AG10803 (cell line): ENCODE measurements at places on chromosomes 6 and 20.
A peak's percentile ranks its signal among the peaks of the same experiment; 100 is the strongest.

DNA sequence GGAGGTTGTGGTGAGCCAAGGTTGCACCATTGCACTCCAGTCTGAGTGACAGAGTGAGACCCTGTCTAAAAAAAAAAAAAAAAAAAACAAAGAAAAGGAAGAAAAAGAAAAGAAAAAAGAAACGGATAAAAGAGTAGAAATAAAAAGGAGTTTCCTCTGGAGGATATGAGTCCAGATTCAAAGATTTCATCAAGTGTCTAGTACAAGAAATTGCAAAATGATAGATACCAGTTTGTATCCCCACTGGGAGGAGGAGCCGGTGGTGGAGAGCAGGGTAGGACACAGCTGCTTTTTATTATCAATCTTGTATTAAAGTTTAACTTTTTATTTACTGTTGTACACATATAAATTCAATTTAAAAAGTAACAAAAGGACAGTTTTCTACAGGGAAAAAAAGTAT lies 113.9 kb downstream of the BMP7 start:
- no peak for DNase-seq

- DNase-seq: peak; percentile 62
Measured at GRCh38 chr20:7627734-7628663, 312.3 kb downstream of the HAO1 start.

DNA sequence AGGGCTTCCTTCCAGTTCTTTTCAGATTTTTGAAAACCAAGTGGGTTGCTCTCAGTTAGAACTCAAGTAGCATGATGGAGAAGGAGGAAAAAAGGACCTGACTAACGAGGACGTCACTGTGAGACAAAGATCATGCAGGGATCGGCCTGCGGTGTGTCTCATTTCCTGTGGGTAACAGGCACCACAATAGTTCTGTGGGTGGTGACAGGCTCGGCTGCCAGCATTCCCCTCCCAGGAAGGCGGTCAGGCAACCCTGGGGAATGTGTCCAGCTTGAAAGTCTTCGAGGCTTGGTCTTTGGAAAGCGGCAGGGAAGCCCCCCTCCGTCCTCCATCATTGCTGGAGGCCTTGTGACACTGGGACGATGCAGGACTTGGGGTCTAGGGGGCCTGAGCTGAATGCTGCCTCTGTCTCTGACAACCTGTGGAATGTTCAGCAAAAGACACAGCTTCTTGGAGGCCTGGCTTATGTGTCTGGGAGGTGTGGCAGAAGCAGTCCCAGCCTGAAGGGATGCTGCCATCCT lies 121.0 kb downstream of the BCAS1 start:
- peak; percentile 94 for DNase-seq

DNA sequence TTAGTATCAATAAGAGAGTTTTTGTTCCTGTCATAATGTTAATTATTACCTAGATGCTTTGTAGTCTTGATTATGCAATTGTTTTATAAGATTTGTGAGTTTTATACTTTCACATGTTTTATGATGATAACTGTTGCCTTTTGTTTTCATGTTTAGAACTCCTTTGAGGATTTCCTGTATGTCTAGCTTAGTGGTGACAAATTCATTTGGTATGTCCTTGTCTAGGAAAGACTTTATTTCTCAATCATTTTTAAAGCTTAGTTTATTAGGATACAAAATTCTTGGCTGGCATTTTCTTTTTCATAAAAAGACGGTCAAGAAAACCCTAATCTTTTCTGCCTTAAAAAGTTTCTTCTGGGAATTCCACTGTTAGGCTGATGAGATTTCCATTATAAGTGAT lies 849.9 kb upstream of the EYS start:
- DNase-seq: no peak

GRCh38 chr20:18567739-18568091 lies 483 bp downstream of the SMIM26 start:
- no peak for DNase-seq

- DNase-seq: no peak
Measured at GRCh38 chr20:61042506-61043385, 209.3 kb upstream of the CDH4 start.

DNA sequence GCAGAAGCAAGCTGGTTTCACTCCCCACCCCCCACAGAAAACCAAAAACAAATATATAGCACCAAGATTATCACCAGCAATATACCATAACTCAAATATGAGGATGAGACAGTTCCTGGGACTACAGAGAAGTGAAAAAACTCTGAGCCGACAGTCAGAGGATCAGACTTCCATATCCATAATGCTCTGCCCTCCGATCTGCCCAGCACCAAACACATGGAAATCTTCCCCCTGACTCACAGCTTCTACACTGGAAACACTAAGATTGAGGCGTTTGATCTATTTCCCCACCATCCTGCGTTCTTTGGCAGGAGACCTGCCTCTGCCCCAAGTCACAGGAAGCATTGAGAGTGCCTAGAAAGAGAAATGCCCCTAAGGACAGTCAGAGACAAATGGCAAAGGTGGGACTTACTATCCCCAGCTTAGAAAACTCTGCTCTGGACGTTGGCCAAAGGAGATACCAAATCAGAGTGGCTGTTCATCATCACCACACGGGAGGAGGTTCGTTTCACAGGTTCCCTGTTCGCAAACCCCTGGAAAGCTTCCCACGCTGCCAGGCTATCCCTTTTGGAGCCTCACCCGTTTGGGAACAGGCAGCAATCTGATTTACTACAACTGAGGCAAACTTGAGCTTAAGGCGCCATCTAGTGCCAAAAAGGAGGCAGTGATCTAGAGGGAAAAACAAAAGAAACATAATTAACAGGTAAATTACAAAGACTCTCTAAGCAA lies 48.7 kb upstream of the SRSF6 start:
- peak; percentile 59 for DNase-seq

DNA sequence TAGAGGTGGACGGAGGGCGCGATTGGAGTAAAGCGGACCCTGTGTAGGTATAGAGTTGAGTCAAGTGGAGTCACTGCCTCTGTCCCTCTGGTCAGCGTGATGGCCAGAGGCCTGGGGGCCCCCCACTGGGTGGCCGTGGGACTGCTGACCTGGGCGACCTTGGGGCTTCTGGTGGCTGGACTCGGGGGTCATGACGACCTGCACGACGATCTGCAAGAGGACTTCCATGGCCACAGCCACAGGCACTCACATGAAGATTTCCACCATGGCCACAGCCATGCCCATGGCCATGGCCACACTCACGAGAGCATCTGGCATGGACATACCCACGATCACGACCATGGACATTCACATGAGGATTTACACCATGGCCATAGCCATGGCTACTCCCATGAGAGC lies 479 bp downstream of the SLC39A7 start:
- peak; percentile 14 for DNase-seq

DNA sequence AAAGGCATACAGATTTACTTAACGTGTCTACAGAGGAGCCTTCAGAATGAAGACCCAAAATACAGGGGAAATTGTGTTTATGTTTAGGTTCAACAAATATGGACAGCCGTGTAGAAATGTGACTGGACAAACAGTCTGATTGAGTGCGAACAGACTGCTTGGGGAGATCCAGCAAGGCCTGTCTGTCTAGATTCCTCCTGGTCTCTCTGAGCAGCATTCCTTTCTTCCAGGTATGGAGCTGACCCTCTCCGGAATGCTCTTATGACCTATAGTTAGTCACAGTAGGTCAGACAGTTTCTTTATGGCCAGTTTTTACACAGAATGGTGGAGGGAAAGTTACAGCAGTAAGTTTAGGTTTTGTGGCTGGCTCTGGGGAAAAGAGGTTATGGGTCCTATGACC lies 9.0 kb downstream of the RIN2 start:
- DNase-seq: no peak

- DNase-seq: no peak
Measured at GRCh38 chr20:13105039-13105438, 96.3 kb downstream of the SPTLC3 start.

DNA sequence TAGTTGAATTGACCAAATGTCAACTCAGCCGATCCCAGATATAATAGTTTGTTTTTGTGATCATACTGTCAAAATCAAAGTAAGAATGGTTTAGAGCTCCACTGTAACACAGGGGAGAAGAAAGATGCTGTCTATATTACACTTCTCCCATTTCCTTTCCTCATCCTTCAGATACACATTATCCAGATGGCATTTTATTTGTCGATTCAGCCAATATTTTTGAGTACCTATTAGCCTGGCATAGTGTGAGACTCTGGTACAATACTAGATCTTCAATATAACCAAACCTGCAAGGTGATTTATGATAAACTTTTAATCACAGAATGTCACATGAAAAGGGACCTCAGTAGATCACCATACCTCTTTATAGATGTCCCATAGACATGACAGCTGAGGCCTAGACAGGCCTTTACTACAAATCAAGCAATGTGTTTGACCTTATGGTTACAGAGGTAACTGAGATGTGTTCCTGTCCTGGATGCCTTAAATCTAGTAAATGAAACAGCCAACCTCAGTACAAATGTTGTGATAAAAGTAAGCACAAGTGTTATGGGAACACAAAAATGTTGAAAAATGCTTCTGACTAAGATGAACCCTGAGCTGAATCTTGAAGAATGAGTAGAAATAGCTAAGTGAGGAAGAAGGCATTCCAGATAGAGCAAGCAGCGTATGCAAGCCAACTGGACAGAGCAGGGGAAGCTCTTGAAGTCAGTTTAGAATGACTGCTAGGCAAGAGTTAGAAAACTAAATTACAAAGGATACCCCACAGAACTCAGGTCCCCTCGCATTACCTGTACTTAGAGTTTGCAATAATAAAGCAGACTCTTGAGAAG lies 1.9 kb downstream of the FBXO9 start:
- DNase-seq: peak; percentile 39
